GM12878 (cell line): ENCODE measurements at places on chromosomes 2 and 18. TPM values are rescaled to one million over a fixed set of nuclear protein-coding genes. Genes with fewer than 3 reads are reported as not detected.

The PLCL1 gene
- 0.40 and 0.46 TPM in 2 replicates for total RNA-seq

GRCh38 chr2:166184789-166185188 lies 57.0 kb upstream of the SCN1A start:
- H3K27me3 ChIP-seq = no peaks in the 10 kb centered on the region
- H3K4me1 ChIP-seq = no peaks in the 10 kb centered on the region
- H3K36me3 ChIP-seq = no peaks in the 10 kb centered on the region
- H3K27ac ChIP-seq = no peak overlapping the region

The ERICH2 gene
- total RNA-seq = not detected in 2 replicates

The UGT1A10 gene
- total RNA-seq = 0.11 TPM in 1 of 2 replicates, not detected in the other

DNA sequence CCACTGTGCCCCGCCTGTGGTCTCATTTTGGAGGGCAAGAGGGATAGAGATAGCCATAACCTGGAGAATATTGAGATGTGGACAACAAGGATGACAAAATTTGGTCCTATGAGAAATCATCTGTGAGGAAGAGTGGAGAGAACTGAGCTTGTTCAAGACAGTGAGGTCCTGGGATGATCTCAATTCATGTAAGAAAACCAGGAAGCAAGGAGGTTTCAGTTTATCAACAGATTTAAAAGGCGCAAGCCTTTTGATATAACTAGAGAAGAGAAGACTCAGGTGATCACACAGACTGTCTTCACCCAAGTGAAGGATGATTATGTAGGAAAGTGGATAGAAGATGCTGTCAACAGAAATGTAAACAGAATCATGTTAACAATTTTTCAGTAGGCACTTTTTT lies 39.1 kb downstream of the PCBP1 start:
- peaks cover 59% of the 10 kb centered on the region for H3K4me1 ChIP-seq
- DNase-seq = no peak
- H3K4me3 ChIP-seq = no peak overlapping the region

- H3K27ac ChIP-seq = no peak overlapping the region
- H3K4me1 ChIP-seq = peaks cover 3% of the 10 kb centered on the region; the same call in 1 of the 2 replicates
- no peaks in the 10 kb centered on the region for H3K36me3 ChIP-seq
- no peak for DNase-seq
- H3K4me3 ChIP-seq = no peak overlapping the region
These were observed 119.1 kb downstream of the AQP4 start for GRCh38 chr18:26746398-26746797.

GRCh38 chr2:215171151-215171550 lies 32.7 kb upstream of the ABCA12 start:
- H3K27ac ChIP-seq = no peak overlapping the region
- peak; percentile 26 for DNase-seq
- H3K36me3 ChIP-seq = no peaks in the 10 kb centered on the region
- H3K4me3 ChIP-seq = no peak overlapping the region
- H3K27me3 ChIP-seq = no peaks in the 10 kb centered on the region

DNA sequence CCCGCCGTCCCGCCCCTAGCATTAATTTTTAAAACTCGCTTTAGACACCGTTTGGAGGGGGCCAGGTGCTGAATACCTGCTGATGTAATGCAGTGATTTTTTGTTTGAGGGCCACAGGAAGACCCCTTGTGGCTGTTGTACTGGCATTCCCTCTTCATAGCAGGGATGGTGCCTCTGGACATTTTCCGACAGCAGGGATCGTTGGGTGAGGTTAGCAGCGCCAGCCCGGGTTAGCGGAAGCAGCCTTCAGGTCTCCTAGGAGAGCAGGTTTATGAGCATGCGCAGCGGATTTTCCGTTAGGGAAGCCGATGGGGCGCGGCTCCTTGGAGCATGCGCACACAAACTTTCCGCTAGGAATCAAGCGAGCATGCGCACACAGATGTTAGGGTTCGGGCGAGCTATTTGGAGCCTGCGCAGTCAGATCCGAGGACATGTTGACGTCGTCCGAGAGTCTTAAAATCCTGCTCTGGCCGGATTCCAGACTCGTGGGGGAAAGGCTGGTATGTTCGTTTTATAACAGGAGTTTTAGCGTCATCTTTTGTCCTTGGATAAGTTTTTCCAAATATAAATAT lies 17.2 kb upstream of the C2orf74 start:
- peak overlapping the region; percentile 74 for H3K27ac ChIP-seq
- no peaks in the 10 kb centered on the region for H3K4me1 ChIP-seq
- peak overlapping the region; percentile 89 for H3K4me3 ChIP-seq
- no peaks in the 10 kb centered on the region for H3K36me3 ChIP-seq
- DNase-seq = peak; percentile 99

DNA sequence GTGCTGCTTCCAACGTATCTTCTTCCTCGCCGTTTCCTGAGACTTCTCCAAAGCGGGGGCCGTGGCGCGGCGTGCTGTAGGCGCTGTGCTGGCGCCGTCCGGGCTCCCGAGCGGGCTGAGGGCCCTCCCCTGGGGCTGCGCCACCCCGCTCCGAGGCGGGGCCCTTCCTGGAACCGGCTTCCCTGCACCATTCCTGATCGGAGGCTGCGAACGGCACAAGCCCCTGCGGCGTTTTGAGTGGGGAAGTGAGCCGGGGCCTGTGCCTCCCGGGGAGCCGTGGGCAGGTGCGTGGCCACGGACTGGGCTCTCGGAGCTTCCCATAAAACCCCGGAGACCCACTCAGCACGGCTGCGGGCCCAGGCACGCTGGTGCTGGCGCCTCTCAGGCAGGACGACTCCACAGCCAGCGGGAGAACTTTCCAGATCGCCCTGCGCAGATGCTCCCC lies 74.7 kb downstream of the PSMG2 start:
- H3K27me3 ChIP-seq = no peaks in the 10 kb centered on the region
- no peak overlapping the region for H3K27ac ChIP-seq
- no peaks in the 10 kb centered on the region for H3K36me3 ChIP-seq

DNA sequence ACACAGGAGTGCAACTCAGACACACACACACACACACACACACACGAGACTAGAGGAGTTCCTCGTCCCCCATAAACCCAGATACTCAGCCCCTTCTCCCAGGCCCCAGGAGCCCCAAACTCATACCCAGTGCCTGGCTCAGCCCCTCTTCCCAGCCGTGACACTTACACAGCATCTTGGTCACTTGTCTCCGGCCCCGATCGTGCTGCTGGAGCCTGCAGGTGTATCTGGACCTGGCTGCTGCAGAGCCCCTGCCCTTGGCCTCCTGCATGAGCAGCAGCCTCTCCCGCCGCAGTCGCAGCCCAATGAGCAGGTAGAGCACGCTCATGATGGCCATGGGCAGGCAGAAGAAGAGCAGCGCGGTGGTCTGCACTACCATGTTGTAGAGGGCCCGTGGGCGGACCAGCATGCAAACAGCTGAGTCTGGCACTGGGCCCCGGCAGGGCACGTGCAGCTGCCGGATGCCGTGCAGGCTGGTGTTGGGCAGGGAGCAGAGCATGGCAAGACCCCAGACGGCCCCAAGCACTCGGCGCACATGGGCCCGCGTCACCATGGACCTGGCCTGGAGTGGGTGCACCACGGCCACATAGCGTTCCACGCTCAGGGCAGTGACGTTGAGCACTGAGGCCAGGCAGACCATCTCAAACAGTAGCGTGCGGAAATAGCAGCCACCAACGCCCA lies 2.1 kb downstream of the NMUR1 start:
- no peak overlapping the region for H3K27ac ChIP-seq
- no peaks in the 10 kb centered on the region for H3K36me3 ChIP-seq
- no peak for DNase-seq
- no peaks in the 10 kb centered on the region for H3K27me3 ChIP-seq

GRCh38 chr18:44855681-44856080 lies 175.0 kb downstream of the SETBP1 start:
- H3K36me3 ChIP-seq = no peaks in the 10 kb centered on the region
- peaks cover 7% of the 10 kb centered on the region; the same call in 1 of the 2 replicates for H3K4me1 ChIP-seq
- no peaks in the 10 kb centered on the region for H3K27me3 ChIP-seq
- DNase-seq = no peak
